ENCODE measurements at places on chromosomes 1 and 21.
A peak's percentile ranks its signal among the peaks of the same experiment; 100 is the strongest.

DNA sequence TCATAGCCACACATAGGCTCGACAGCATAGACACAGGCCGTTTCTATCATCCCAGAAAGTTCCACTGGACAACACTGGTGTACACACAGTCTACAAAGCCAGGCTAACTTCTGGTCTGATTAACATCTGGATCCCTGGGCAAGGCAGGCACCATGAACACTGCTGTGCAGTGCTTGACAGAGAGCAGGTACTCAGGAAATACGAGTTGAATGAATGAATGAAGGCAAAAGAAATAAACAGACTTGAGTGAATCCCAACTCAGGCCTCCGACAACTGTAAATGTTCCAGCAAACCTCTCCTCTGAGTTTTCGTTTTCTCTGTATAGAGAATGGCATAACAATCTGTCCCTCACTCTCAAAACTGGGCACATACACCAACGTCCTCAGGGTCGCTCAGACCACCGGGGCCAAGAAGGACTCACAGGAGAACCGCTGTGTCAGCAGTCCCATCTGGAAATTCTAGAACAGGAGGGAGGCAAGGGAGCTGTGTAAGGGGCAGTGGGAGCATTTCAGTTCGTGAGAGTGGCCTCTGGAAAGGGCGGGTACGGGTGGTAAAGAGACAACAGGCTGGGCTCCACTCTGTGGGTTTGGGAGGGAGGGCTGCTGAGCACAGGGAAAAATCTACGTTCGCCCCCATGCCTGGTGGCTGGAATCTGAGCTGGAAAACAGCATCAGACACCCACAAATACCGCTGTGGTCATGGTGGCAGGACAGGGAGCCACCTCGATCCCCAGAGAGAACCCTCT, 15.1 kb upstream of the ECE1 start:
- DNase-seq: no peak

DNA sequence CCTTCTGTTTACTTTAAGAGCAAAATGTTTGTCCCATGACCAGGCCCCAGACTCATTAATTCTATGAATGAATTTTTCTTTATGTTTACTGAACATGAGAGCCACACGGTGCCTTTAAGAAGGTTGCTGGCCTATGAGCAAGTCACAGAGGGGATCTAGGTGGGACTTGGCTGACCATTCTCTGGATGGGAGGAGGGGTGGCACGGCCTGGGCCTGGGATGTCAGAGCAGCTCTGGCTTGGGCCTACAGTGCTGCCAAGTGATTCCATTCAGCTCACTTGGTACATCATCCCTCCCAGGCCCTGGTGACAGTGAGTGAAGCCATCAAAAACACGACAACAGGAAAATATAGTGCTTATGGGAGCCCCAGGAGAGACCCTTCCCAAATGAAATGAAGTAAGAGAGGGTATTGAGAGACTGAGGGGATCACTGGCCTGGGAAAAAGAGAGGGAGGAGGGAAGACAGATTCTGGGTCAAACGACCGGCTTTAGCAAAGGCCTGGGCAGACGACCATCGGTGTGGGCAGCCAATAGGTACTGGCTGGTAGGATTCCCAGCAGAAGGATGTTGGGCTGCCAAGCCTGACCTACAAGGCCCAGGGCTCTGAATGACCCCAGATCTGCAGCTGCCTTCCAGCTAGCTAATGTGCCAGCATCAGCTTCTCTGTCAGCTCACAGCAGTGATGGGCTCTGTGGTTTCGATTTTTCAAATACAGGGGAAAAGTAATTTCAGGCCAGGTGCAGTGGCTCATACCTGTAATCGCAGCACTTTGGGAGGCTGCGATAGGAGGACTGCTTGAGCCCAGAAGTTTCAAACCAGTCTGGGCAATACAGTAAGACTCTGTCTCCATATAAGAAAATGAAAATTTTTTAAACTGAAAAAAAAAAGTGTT, 3.3 kb downstream of the TMEM53 start:
- DNase-seq: no peak

DNA sequence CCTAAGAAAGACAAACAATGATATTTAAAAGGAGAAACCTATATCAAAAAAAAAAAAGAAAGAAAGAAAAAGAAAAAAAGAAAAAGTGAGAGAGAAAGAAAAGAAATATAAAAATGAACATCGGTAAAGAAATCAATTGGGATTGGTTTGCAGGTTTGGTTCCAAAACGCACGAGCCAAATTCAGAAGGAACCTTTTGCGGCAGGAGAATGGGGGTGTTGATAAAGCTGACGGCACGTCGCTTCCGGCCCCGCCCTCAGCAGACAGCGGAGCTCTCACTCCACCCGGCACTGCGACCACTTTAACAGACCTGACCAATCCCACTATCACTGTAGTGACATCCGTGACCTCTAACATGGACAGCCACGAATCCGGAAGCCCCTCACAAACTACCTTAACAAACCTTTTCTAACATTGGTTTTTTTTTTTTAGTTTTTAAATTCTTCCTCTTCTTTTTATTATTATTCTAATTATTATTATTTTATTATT, 11.7 kb downstream of the LHX9 start:
- DNase-seq: no peak

DNA sequence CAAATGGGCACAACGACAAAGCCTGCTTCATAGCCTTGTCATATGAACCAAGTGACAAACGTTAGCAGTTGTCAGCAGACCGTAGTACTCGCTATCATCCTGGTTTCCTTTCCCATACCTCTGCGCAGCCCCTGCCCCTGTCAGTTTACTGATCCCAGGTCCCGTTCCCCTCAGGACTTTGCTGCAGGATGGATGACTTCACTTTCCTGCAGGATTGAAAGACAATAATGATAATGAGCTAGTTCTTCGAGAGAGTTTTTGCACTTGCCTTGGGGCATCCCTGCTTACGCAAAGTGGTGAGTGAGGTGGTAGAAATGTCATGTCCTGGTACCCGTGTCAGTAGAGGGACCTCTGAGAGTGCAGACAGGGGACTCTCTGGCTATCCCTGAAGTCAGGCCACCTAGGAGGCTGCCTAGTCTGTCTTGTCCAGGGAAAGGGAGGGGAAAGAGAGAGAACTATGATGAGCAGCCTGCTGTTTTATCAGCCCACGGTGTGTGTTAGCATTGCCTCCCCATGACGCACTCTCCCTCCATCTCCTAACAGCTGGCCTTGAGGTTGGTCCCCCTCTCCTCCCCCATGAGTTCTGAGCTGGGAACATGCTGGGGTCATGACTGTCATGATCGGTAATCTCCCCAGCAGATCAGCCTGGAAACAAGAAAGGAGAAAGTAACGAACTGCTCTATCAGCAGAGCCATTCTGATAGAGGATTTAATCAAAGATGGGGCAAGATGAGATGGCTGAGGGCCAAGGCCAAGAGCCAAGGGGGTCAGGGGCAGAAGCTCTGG, 53.7 kb downstream of the ELK4 start:
- no peak for DNase-seq

DNA sequence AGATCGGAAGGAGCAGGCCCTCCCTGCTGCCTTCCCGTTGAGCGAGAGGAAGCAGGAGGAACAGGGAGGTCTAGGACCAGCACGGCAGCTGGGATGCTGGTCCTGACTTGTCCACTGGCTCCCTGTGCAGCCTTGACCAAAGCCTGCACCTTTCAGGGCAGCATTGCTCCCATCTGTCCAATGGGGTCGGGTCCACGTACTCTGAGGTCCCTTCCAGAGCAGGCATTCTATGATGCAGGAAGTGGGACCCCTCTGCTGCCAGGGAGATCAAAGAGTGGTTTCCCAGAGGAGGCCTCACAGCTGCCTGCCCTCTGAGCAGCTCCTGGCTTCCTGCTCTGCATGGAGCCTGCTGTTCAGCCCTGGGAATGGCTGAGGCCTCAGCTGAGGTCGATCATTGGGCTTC, 21.7 kb upstream of the ZNF362 start:
- DNase-seq: no peak

GRCh38 chr1:159987186-159987585, 33.1 kb upstream of the SLAMF9 start:
- DNase-seq: no peak

- no peak for DNase-seq
Observed at GRCh38 chr1:192966073-192966472, 93.1 kb downstream of the UCHL5 start.

GRCh38 chr1:62905309-62905708, 121.4 kb downstream of the ATG4C start:
- DNase-seq: no peak

DNA sequence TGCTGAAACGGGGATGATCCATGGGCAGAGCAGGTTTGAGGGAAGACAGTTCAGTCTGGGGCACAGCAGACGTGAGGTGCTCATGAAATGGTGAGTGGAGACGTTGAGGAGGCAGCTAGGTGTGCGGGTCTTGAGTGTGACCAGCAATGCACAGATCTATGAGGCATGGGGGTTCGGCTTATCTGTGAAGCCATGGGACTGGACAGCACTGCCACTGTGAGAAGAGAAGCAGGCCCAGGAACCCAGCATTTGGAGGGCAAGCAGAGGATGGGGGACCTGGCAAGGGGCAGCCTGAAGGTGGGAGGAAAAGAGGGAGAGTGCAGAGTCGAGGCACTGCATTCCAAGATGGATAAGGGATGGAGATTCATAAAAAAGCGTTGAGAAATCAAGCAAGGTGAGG, 8.0 kb downstream of the CSF1 start:
- DNase-seq: no peak

DNA sequence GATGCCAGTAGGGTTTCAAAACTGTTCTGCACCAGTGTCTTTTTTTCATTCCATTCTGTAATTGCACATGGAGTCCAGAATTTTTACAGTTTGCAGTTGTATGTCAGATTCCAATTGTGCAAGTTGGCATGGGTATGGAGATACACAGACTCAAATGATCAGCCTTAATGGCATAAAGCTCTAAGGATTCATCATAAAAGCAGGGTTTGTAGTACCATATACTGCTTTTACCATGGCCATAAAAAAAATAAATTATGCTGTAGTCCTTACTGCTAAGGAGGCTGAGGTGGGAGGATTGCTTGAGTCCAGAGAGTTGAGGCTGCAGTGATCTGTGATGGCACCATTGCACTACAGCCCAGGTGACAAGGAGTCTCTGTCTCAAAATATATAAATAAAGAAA, 10.3 kb downstream of the MTARC1 start:
- no peak for DNase-seq

GRCh38 chr1:208329300-208329699, 85.1 kb upstream of the PLXNA2 start:
- DNase-seq: no peak

- no peak for DNase-seq
Observed at GRCh38 chr21:45266518-45267389, 20.9 kb downstream of the POFUT2 start.

- DNase-seq: no peak
Observed at GRCh38 chr1:52343979-52344378, 22.0 kb downstream of the CC2D1B start.

DNA sequence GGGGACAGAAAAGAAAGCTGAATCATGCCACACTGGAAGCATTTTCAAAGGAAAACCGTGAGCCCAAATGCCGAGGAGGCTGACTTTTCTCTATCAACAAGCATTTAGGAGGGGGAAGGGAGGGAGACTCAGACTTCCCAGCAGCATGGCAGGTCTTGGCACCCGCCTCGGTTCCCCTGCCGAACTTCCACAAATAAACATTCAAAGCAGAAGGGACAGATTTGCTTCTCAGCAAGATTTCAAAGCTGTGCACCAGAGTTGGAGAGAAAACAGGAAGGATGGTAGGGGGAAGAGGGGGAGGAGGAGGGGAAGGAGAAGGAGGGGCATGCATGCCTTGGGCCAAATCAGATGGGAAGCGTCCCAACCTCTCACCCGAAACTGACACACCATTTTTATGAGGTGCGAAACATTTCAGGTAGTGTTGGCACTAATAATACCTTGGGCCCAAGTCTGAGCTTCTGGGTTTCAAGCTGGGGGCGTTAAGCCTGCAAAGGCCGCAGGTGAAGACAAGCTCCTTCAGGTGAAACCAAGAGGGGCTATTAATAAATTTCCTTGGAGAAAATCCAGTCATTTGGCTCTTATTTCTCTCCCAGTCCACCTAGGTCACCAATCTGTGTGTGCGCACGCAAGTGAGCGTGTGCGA, 26.4 kb downstream of the ABCA4 start:
- no peak for DNase-seq

- DNase-seq: peak; percentile 27
Observed at GRCh38 chr1:107899655-107900054, 65.3 kb downstream of the VAV3 start.

DNA sequence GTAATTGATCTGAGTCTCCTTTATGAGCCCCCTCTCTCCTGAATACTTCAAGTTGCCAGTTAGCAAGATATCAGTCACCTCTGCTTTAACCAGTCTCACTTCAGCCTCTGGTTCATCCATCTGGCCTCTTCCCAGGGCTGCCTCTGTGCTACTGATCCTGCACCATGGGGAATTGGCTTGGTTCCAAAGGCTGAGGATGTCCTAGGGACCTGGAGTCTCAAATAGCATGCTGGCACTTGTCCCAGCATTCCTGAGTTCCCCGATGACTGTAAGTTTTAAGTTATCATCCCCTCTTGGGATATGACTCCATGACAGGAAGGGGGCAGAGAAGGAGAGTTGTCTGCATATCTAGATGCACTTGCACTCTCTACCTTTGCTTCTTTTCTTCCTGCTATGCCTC, 252.0 kb downstream of the PTBP2 start:
- no peak for DNase-seq

- no peak for DNase-seq
Observed at GRCh38 chr1:2134266-2134620, 60.3 kb downstream of the FAAP20 start.

GRCh38 chr1:211703812-211704537, 28.6 kb upstream of the NEK2 start:
- DNase-seq: no peak

GRCh38 chr1:99270646-99271045, 6.4 kb downstream of the PLPPR4 start:
- no peak for DNase-seq

DNA sequence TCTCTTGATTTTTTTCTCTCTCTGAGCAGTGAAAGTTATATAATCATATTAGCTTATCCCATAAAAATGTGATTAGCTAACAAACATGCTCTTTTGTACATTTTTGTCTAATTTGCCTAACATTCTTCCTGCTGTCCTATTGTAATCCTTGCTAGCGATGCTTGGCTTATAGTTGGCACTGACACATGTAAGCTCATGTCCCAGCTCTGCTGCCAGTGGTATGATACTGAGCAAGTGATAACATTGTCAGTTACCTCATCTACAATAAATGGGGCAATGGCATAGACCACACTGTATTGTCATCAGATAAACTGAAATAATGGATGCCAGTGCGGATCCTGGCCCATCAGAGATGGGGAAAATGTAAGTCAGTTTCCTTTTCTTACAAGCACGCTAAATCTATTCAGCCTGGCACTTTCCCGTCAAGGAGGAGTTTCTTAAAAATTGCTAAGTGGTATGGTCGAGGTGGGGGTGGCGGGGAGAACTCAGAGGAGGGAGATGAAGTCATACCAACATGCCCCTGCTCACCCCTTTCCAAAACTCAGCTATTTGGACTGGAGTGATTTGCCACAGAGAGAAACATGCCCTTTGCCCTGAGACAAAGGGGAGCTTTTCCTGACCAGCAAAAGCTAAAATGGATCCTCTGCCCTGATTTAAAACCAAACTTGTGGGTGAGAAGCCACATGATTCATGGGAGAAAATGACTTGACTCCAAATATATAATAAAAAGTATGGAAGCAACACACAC, 1.3 kb downstream of the FYB2 start:
- DNase-seq: no peak

Data from fibroblast of villous mesenchyme (primary cell).